Activated T-helper 17 cell treated with anti-CD3 and anti-CD28 coated beads, Interleukin-2, amount 50 U/mL, for 72 hours (primary cell): ENCODE measurements at places on chromosomes 12 and 14.

- ATAC-seq: peak; percentile 85
Measured at GRCh38 chr14:61671082-61671481, 24.2 kb upstream of the HIF1A start.

GRCh38 chr12:5907807-5908206, 37.3 kb downstream of the ANO2 start:
- no peak for ATAC-seq

- ATAC-seq: no peak
Measured at GRCh38 chr12:47768323-47768811, 4.7 kb upstream of the SLC48A1 start.

- ATAC-seq: no peak
Measured at GRCh38 chr14:64778104-64778754, 74.0 kb downstream of the PLEKHG3 start.

DNA sequence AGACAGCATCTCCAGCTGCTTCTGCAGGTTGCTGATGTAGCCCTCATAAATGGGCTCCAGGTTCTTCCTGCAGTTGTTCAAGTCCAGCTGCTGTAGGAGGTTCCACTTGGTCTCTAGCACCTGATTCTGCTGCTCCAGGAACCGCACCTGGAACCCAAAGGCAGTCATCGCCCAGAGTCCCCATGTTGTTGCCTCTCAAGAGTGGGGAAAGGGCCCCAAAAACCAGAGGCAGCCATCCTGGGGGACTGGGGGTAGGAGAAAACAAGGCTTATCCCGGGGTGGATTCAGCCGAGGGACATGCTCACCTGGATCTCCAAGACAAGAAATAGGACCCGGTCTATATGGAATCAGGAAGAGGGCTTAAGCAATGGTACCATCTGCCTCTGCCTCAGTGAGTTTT, 2.3 kb downstream of the KRT72 start:
- no peak for ATAC-seq

- ATAC-seq: no peak
Measured at GRCh38 chr12:89707703-89708564, 704 bp downstream of the ATP2B1 start.

DNA sequence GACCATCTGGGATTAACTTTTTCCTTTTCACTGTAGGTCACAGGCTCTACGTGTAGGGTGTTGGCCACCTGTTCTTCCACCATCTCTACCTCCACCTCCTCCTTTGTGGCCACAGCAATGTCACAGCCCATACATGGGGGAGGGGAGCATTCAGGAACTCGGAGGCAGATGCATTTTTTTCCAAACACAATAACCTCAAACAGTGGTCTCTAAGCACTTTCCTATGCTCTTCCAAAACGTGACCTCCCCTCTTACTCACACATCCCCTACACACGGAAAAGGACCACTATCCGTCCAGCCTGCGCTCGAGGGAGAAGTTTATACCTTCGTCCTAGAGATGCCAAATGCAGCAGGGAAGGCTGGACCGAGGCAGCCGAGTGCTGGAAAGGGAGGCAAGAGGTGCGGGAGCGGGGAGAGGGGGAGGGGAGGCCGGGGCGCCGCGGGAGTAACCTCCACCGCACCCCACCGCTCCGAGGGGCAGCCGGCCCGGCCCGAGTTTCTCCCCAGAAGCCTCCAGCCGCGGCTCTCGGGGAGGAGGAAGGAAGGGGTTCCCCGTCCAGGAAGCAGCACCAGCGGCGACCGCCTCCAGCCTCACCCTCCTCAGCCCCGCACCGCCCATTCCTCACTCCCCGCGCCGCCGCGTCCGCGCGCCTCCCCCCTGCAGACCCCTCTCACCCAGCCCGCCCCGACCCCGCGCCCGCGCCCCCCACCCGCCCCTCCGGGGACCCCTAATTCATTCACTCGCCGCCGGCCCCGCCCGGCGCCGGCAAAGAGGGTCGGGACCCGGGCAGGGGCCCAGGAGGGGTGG, 594 bp downstream of the KRAS start:
- ATAC-seq: peak; percentile 71

DNA sequence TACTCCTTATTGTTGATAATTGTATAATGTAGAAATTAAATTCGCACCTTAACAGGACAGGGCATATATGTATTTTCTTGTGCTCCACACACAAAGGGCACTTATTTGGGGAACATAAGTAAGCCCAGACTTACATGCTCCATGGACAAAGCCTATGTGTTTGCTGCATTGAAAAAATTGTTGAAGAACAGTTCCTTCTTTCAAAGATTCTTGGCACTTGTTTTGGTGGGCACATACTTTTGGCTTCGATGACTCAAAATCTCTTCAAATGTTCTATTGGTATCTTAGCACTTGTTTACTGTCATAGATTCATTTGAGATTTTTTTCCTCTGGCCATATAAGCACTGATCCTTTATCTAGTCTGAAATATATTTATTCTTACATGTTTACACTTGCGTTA, 1.4 kb upstream of the MAP4K5 start:
- ATAC-seq: no peak

DNA sequence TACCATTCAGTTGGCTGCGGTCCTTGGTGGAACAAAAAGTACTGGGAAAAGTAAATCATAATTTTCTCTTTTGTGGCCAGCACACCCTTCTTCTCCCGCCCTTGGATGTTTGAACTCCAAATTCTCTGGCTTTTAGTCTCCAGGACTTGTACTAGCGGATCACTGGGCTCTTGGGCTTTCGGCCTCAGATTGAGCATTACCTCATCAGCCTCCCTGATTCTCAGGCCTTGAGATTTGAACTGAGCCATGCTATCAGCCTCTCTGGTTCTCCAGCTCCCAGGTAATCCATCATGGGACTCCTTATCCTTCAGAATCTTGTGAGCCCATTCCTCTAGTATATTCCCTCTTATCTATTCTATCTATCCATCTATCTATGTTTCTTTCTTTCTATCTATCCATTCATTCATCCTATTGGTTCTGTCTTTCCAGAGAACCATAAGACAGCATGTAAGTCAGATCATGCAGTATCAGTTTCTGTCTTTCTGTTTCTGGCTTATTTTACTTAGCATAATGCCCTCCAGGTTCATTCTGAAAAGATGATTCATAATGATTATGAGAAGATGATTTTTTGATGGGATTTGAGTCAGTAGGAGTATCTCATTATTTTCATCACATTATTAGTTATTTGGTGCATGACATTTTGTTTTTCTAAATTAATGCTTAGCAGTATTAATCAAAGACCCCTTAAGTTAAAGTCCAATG, 814.9 kb downstream of the LRFN5 start:
- no peak for ATAC-seq

- ATAC-seq: no peak
Measured at GRCh38 chr14:23618415-23618988, 17.7 kb upstream of the DHRS2 start.

- ATAC-seq: no peak
Measured at GRCh38 chr12:26773313-26774104, 59.5 kb downstream of the ITPR2 start.

DNA sequence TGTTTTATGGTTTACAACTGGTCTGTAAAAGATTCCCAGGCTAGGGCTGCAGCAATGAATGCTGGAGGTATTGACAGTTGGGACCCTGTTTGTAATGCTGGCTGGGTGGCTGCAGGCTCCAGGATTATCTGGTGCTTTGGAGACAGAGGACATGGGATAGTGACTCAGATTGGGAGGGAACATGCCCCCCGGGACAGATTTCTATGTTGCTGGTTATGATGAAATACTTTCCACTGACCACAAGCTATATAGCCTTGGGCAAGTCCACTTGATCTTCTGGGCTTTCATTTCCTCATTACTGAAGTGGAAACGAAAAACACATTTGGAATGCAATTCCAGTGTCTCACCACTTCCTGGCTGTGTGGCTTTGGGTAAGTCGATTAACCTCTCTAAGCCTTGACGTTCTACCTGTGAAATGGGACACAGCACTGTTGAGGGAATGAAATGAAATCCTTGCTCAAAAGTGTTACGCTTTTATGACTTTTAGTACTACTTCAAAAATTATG, 6.3 kb upstream of the TPCN1 start:
- peak; percentile 77 for ATAC-seq

DNA sequence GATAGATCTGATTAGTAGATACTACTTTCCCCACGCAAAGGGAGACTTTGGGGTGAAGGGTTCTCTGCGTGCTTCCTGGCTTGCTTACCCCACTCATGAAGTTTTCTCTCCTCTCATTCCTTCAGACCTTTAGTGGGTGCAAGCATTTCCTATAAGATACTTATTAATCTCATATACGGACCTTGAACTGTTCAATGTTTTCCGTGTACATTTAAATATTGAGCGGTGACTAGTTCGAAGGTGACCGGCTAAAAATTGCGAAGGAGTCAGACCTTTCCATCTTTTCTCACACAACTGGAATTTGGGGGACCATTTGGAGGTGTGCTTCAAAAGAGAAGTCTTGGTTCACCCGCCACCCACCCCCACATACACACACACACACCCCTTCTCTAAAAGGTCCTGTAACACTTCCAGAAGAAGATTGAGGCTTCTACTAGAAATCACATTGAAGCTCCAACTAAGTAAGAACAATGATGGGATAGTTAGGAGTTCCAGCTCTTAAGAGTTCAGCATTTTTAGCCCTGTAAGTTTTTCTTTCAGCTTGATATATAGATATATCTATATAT, 6.1 kb upstream of the FOXG1 start:
- ATAC-seq: no peak

DNA sequence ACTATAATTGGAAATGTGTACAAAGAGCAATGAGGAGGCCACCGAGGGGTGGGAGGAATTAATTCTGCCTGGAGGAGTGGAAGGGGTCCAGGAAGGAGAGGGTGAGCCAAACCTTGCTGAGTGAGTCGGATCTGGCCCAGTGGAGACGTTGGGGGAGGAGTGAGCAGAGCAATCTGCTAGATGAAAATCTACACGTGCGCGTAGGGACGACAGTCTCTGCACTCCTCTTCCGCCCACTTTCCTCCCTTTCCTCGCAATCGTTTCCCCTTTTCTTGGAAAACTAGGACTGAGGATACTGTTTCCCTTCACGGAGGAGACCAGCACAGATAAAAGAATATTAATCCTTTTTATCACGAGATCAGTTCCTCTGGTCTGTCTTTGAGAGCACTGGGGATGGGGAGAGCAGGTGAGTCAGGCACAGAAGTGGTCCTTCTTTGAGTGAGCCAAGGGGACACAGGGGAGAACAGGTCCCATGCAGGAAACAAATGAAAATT, 2.9 kb upstream of the NAB2 start:
- no peak for ATAC-seq

DNA sequence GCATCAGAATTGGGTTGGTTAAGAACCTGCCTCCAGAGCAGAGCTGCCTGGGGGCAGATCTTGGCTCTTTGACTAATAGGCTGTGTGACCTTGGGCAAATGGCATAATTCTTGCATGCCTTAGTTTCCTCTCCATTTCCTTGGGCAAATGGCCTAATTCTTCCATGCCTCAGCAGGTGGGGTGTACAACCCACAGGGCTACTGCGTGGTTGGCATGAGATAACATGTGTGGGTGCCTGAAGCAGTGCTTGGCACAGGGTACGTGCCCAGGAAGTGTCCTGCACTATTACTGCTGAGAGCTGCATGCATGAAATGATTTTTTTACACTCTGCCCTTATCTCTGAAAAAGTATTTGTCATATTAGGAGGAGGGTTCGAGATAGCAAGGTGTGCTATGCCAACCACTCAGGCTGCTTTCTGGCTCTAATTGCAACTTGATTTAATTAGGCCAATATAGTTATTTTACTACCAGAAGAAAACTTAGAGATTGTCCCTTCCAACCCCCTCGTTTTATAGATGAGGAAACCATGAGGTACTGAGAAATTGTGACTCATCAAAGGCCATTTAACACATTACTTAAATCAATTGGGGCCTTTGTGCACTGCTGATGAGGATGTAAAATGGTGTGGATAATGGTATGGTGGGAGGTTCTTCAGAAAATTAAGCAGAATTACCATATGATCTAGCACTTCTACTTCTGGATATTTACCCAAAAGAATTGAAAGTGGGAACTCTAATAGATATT, 161.6 kb upstream of the HIF1A start:
- peak; percentile 44 for ATAC-seq

- ATAC-seq: no peak
Measured at GRCh38 chr14:54278665-54279295, 118.0 kb upstream of the CDKN3 start.
